ENCODE measurements at places on chromosomes 12 and 14.

- DNase-seq = no peak
Measured at GRCh38 chr12:6374786-6375160, 590 bp downstream of the SCNN1A start.

GRCh38 chr12:7075518-7075917, 15.0 kb downstream of the C1S start:
- no peak for DNase-seq

DNA sequence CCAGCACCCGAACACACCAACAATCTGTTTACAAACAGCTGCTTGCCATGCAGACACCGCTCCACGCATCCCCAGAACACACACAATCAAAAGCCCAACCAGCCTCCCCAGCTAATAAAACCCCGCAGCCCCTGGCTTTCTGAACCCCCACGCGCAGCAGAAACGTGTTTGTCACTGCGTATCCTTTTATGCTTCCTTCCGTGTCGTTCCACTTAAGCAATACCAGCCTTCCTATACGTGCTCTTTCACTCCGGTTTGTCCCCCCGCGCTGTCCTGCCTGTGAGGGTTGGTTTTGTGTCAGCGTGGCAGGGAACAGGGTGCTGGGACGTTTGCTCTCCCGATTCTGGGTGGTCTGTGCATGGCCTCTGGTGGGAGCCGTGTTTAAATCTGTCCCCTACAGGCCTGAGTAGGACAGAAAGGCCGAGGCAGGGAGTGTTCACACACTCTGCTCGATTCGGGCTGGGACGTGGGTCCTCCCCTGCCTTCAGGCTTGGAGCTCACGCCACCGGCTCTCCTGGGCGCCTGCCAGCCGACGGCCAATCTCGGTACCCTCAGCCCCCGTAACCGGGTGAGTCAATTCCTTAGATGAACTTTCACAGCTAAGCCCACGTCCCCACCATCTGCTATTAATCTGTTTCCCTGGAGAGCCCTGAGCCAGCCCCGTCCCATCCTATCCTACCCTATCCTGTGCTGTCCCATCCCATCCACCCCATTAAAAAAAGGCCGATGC, 60.0 kb downstream of the NOC4L start:
- no peak for DNase-seq

- DNase-seq = no peak
Measured at GRCh38 chr12:104049278-104049902, 597 bp downstream of the GLT8D2 start.

DNA sequence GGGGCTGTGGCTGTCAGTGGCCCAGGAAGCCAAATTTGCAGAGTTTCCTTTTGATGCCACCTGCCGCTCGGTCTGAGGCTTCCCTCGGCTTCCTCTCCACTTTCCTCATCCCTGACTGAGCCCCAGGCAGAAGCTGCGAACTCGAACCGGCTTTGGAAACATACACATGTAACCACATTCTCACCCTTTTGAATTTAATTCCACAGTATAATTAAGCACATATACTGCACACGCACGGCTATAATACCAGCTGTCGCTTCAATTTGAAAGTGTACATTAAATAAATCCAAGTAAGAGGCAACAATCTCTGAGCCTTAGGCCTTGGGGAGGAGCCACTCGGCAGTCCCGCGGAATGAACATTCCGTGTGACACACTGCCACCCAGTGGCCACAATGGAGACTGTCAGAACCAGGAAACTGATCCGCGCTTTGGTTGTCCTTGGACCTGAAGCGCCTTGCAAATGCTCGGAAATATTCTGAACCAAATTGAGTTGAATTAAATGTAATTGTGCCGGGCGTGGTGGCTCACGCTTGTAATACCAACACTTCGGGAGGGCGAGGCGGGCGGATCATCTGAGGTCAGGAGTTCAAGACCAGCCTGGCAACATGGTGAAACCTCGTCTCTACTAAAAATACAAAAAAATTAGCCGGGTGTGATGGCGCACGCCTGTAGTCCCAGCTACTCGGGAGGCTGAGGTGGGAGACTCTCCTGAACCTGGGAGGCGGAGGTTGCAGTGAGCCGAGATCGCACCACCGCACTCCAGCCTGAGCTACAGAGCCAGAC, 117.9 kb upstream of the TMPO start:
- peak; percentile 90 for DNase-seq

- no peak for DNase-seq
Measured at GRCh38 chr14:33682760-33683159, 268.1 kb downstream of the EGLN3 start.

DNA sequence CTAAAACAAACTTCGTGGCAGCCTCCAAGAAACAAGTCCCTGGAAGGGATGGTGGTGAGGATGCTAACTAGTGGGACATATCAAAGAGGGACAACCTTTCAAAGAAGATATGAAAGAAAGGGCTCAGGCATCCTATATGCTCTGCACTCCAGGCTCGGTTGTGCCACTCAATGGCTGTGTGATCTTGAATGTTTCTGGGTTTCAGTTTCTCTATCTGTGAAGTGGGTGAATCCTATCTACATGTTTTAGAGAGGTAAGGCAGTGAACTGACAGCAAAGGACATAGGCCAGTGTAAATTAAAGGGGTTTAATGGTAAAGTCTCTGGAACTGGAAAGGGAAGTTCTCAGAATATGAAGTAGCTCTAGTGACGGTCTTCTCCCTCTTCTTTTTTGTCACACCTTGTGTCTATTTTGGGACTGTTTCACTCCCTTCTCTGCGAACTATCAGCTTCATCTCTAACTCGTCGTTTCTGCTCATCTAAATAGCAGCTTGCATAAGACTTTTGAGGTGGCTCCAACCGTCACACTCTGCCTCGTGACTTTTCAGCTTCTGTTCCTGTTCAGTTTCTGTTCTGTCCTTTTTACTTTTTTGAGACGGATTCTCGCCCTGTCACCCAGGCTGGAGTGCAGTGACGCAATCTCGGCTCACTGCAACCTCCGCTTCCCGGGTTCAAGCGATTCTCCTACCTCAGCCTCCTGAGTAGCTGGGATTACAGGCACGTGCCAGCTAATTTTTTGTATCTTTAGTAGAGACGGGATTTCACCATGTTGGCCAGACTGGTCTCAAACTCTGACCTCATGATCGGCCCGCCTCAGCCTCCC, 273.6 kb downstream of the SUDS3 start:
- no peak for DNase-seq

GRCh38 chr12:78308701-78309100, 478.0 kb downstream of the NAV3 start:
- no peak for DNase-seq

GRCh38 chr12:131375972-131376345, 334.9 kb upstream of the SFSWAP start:
- no peak for DNase-seq

DNA sequence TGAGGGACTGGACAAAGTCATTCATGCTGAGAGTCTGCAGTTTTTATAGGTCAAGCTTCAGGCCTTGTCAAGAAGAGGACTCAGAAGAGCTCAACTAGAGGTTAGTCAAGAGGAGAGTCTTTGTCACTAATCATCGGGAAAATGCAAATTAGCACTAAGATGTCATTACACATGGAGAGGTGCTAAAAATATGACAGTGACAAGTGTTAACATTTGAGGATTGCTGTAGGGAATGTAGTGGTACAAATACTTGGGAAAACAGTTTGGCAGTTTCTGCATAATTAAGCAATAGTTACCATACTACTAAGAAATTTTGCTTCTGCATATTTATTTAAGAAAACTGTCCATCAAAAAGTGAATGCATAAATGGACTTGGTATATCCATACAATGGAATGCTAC, 60.9 kb upstream of the CSRP2 start:
- DNase-seq = no peak

DNA sequence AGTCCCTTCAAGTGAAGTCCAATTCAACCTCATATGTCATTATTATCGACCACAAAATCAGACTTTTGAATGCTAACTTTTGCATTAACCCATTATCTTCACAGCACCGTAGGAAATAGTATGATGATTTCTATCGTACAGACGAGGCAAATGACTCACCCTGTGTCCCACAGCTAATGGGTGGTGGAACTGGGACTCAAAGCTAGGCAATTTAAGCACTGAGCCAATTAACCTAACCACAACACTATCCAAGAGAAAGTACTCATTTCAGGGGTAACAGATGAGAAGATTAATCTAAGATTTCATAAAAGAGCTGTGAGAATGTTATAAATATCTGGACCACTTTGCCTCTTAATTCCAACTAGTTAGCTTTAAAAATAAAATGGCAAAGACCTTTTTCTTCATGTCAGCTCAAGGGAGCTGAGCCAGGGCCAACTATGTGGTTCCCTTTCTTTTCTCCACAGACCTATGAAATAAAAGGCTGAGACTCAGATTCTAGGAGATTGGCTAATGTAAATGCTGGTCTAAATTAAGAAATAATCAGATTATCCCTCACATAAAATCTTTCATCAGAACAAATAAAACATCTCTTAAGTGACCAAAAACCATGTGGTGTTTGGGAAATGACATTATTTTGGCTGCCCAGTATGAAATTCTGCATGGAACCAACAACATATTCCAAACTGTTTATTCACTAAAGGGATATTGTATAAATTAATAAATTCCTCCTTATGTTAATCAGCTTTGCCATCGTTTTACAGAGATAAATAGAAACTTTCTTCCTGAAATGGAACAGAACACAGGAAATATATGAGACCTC, 4.9 kb downstream of the PTGER2 start:
- no peak for DNase-seq

GRCh38 chr14:102911991-102912761, 10.3 kb upstream of the AMN start:
- no peak for DNase-seq

DNA sequence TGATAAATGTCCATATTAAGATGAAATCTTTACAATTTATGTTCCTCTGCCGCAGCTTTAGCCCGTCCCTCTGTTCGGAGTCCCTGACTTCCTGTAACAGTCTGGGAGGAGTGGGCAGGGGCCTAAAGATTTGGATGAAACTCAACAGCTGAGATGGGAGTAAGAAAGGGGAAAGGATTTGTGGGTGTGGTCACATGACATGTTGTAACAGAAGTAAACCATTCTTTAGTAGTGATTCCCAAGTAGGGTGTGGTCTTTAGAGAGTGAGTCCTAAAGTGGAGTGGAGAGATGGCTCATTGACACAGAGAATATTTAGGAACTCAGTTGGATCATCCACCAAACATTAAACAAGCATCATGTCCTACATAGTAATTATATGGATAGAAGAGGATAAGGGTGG, 12.9 kb downstream of the TMEM117 start:
- no peak for DNase-seq

- DNase-seq = no peak
Measured at GRCh38 chr12:122661938-122662337, 41.2 kb downstream of the HCAR2 start.

- peak; percentile 91 for DNase-seq
Measured at GRCh38 chr14:53011053-53011462, 60.2 kb upstream of the FERMT2 start.

DNA sequence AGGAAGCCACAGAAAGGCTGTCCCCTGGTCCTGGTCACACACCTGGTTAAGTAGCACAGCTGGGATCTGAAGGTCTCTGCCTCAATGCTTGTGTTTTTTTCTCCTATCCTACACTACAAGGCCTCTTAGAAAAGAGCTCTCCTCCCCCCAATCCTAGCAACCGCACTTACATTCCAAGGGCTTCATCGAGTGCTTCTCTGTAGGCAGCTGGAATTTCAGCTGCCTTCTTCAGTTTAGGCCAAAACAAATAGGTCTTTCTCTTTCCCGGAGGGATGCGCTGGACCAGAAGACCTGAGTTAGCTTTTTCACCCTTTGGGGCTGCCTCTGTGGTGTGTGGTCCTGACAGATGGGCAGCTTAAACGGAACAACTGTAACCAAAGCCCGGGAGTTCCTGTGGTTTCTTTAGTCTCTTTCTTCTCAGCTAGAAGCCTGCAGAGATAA, 109.7 kb downstream of the GPATCH2L start:
- peak; percentile 49 for DNase-seq

- DNase-seq = no peak
Measured at GRCh38 chr12:45089411-45090075, 38.6 kb upstream of the DBX2 start.

DNA sequence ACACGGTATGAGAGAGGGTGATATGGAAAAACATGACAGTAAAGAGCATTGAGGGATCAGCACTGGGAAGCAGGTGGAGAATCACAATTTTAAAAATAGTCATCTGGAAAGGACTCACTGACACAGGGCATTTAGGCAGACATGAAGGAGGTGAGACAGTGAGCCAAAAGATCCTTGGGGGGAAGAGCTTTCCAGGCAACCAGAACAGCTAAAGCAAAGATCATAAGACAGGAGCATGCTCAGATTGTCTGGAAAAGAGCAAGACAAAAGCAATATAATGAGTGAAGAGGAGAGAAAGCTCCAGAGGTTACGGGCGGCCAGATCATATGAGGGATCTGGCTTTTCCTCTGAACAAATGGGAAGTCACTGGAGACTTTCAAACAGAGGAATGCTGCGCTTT, 63.9 kb downstream of the DENND5B start:
- peak; percentile 54 for DNase-seq

GRCh38 chr14:73500360-73500759, 9.6 kb downstream of the RIOX1 start:
- DNase-seq = no peak

DNA sequence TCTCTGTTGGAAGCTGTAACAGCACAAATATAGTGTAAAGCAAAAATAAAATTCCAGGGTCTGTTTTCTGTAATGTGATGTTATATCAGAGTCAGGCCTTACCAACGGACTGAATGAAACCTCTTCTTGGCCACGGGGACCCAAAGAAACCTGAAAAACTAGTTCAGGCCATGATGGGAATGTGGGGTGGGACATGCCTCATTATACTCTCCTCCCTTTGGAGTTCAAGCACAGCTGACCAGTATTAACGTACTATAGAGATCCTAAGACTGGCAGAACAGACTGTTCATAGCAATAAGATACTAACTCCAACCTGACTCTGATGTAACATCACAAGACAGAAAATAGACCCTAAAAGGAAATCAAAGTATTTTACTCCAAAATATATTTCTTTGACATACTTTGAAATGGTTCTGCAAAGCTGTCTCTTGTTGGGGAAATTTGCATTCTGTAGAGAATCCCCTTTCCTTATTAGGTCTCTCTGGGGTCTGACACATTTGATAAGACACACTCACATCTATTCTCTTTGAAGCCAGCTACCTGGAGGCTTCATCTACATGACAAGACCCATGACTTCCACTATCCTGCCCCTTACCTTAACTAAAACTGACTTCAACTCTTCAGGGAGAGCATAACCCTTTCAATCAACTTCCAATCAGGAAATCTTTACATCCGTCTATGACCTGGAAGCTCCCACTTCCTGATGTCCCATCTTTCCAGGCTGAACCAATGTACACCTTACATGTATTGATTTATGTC, 444.6 kb downstream of the SOX5 start:
- peak; percentile 58 for DNase-seq

GRCh38 chr14:73125746-73126145, 10.6 kb upstream of the PSEN1 start:
- peak; percentile 28 for DNase-seq
